ENCODE measurements at places on chromosomes 7 and 10.

DNA sequence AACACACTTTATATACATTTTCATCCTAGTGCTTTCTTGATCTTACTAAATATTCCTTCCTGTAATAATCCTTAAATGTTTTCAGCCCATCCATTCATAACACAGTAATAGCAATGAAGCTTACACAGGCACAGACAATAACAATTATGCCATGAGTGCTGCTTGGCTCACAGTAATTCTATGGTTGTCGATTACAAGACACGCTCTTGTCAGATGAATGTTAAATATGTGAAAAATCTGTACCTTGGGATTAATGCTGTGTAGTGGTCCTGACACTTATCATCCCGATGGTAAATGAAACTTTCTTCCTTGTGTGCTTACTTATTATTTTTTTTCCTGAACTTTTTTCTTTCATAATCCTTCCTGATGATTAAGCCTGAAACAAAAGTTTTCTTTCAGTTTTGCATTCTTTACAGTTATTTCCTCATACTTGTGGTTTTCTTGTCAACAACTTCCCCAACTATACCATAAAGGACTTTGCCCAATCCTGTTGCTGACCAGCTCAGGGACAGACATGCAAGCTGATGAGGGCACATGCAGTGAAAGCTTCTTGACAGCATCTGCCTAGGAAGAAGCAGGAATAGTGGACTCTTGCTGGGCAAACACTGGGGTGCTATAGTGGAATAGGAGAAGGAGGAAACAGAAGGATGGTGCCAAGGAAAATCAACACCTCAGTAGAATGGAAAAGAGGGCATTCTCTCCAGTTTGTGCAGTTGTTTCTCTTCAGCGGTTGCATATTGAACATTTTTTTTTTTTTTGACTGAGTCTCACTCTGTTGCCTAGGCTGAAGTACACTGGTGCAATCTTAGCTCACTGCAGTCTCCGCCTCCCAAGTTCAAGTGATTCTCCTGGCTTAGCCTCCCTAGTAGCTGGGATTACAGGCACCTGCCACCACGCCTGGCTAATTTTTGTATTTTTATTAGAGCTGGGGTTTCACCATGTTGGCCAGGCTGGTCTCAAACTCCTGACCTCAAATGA is 6.7 kb upstream of the MGAM2 start:
- no peak for DNase-seq

DNA sequence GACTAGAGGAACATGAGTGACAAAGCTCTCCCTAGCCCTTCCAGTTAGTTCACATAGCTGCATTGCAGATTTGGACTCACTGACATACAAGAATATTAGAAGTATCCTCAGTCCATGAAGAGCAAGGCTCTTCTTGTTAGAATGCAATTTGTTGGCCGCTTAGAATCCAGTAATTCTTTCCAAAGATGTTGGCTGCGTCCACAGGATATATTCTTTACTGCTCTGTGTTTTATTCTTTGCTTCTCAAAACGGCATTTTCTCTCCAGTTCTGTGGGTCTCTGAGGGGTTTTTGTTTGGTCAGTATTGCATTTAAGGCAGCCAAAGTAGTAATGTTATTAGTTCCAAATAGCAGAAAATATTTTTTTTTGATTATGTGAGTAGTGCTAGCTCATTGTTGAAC is 588.6 kb downstream of the DNAJB9 start:
- DNase-seq = no peak

DNA sequence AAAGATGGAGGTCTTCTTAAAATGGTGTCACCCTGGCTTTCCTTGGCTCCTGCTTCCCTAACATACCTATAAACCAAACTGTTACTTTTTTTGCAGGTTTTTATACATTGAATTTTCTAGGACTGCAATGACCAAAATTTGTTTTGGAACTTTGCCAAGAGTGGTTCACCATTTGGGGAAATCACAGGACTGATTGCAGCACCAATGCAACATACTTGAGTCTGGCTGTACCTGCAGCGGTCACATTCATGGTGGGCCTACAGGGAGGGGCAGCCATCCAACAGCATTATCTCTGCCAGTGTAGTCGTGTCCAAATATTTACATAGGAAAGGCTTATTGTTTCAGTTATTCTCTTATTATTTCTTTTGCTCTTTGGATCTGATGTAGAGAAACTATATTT is 69.0 kb downstream of the HACD1 start:
- DNase-seq = no peak

GRCh38 chr10:56715262-56715661 is 354.2 kb upstream of the ZWINT start:
- DNase-seq = no peak

DNA sequence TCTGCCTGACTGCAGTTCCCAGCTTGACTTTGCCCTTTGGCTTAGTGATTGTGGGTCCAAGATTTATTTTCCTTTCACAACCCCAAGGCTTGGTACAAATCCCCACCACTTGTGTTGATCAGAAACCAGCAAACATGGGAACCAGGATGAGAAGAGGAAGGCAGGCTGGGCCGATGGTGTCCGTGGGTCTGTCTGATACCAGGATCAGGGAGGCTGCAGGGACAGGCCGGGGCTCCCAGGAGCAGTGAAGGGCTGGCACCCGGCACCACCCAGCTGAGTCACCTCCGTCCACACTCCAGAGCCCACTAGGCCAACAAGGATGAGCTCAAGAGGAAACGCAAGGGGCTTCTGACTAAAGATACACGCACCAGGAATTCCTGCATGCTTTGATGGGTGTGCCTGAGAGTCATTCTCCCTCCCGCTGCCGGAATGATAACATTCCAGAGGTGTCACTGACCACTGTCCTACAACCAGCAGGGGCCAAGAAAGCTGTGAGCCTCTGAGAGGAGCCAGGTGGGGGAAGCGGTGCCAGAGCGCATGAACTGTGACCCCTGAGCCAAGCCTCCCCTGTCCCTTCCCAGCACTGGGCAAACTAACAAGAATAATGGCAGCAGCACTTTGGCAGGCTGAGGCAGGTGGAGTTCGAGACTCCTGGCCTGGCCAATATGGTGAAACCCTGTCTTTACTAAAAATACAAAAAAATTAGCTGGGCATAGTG is 29.2 kb upstream of the PROSER2 start:
- no peak for DNase-seq

DNA sequence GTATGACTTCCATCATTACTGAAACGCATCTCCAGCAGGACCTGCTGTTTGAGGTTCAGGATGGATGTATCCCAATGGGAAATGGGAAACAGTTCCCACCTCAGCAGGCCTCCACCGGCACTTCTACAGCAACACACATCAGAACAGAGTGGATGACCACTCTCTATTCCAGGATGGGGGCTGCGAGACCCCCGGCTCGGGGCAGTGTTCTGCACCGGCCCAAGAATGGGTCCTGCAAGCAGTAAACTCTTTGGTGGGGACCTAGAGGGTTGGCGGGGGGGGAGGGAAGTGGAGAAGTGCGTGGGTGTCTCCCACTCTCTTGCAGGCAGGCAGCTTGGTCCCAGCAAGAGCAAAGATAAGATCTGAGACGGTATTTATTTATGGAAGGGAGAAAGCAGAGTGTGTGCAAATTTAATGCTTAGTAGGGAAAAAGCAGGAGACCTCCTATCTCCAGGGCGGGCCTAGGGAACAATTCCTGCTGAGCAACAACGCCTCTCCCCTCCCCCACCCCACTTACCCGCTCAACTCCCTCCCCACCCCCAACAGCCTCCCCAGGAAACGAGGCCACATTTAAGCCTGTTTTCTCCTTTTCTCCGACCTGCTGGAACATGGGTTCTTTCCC is 4.0 kb downstream of the SFMBT2 start:
- DNase-seq = no peak

- DNase-seq = no peak
These were observed 15.5 kb upstream of the SP4 start for GRCh38 chr7:21412410-21412851.

GRCh38 chr7:93092757-93093370 is 24.9 kb downstream of the SAMD9 start:
- DNase-seq = no peak

GRCh38 chr7:47194516-47195057 is 387.3 kb downstream of the TNS3 start:
- no peak for DNase-seq

DNA sequence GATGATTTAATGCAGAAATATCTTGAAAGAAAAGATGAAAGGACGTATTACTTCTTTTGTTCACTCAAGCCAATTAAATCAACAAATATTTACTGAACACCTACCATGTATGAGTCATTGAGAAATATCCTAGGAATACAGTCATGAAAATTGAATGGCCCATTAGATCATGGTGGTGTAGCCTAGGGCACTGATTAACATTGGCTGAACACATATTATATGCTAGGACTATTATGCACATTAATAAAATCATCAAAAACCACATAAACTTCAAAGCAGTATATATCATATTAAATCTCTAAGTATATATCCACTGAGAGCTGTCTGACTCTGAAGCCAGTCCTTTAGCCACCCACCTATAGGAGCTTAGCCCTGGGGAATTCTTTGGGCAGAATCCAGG is 41.8 kb downstream of the FAM204A start:
- no peak for DNase-seq

- no peak for DNase-seq
These were observed 25.7 kb downstream of the PRKAG2 start for GRCh38 chr7:151851145-151851751.

- no peak for DNase-seq
These were observed 11.9 kb downstream of the TSPAN14 start for GRCh38 chr10:80465839-80466590.

GRCh38 chr10:25815999-25816768 is 117.8 kb upstream of the MYO3A start:
- DNase-seq = no peak

GRCh38 chr10:57338823-57339558 is 928.7 kb downstream of the IPMK start:
- peak; percentile 4 for DNase-seq

GRCh38 chr10:112783351-112784021 is 166.6 kb upstream of the TCF7L2 start:
- no peak for DNase-seq

DNA sequence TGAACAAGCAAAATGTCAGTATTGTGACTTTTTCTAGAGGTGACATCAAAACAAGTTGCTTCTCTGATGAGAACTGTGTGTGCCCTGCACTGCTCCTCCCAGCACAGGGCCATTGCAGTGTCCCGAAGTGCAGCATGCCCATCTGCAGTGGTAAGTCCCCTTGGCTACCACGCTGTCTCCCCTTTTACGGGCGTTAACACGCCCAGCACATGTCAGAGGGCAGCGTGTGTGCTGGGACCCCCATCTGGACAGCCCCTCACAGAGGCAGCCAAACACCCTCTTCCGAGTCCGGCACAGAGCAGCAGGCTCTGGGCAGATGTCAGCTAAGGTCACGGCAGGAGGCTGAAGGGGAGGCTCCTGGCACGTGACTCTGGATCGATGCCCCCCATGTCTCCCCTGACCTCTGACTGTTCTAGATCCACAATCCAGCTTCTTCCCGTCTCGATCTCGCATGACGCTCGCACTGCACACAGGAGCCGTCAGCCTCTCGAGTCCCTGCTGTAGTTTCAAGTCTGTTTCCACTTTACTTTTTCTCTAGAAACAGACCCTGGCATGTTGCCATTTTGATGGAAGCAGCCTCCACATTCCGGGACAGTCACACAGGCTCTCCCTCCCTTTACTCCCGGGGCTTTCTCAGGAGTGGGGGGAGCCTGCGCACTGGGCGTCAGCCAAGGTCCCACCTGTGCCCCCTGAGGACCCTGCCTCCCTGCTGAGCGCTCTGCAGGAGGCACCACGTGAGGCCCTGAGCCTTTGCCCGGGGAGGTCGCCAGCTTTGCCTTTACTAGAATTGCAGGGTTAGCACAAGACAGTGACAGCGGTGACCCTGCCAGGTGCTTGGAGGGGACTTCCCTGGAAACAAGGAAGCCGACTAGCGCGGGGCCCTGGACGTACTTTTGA is 133.8 kb downstream of the TCERG1L start:
- DNase-seq = no peak

GRCh38 chr7:24949884-24950283 is 30.1 kb downstream of the OSBPL3 start:
- no peak for DNase-seq

DNA sequence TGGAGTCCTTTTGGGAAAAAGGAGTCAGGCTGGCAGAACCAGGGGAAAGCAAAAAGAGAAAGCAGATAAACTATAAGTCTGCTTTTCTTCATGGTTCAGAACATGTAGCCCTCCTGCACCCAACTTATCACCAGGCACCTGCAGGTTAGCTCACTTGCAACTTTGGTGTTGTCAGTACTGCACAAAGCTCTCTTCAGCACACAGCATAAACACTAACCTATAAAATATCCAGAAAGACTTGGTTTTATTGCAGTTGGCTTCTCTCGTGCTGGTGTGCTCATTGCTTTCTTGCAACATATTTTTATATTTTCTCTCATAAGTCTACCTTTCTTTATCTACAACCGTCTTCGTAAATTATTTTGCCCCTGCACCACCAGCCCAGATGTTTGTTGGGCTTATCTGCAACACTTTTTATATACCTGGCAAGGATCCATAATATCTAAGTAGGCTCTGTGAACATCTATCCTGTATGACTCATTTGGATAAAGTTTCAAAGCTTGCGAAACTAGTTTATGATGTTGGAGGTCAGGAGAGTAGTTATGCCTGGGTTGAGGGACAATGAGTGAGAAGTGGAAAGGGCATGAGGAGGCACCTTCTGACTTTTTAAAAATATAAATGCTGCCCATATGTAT is 164.6 kb downstream of the ANKRD30A start:
- DNase-seq = no peak

GRCh38 chr10:83994325-83994724 is 145.0 kb upstream of the GHITM start:
- DNase-seq = no peak

GRCh38 chr7:156129522-156129921 is 317.3 kb upstream of the SHH start:
- no peak for DNase-seq

DNA sequence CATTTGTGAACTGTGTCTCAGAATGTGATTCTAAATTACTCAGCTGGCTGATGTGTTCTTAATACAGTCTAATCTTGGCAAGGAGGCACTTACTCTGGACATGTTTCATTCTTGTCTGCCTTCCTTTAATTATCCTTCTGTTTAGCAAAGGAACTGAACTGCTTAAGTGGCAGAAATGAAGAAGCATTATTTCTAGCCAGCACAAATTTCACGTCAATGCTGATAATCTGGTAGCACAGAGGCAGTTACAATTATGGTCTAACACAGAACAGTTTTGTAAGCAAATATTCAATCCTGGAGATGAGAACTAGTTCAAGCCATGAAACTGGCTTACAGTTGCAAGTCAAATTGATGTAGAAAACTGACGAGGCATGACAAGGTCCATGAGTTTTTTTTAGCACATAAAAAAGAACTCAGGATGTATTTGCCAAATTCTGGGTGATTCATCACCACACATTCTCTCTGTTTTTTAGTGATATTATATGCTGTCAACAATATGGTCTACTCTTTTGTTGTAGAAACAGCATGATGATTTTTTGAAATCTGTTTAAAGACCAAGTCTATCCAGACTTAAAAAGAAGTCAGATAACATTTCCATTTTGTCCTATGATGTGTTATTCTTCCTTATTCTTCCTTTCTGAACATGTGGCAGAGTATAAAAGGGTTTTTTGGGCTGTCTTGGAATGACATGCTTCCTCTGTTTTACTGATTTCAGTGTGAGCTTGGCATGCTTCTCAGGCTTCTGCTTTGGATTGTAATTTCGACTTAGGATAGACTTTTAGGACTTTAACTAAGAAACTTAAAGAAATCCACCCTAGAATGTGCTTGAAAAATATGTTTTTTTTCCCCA is 154.8 kb downstream of the DNAJB9 start:
- no peak for DNase-seq

Data from activated CD4-positive, alpha-beta T cell treated with anti-CD3 and anti-CD28 coated beads, Interleukin-2, amount 50 U/mL, for 24 hours (primary cell).